ENCODE measurements at places on chromosomes 1 and 21.

DNA sequence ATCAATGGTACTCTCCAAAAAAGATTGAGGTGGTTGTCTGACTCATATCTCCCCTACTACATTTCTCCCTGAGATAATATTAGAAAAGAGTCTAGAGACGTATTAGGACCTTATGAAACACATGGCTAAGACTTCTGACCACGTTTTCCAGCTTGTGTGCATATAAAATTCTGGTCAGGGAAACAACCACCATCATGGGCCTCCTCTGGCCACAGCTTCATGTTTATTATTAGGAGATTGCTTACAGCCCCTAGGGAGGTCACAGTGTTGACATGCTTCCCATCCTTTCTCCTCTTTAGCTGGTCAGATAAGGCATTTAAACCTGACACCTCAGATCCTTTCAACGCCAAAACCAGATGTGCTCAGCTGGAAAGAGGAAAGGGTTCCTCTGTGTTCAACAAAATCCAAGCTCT lies 620.2 kb downstream of the PLPP3 start:
- DNase-seq: no peak

DNA sequence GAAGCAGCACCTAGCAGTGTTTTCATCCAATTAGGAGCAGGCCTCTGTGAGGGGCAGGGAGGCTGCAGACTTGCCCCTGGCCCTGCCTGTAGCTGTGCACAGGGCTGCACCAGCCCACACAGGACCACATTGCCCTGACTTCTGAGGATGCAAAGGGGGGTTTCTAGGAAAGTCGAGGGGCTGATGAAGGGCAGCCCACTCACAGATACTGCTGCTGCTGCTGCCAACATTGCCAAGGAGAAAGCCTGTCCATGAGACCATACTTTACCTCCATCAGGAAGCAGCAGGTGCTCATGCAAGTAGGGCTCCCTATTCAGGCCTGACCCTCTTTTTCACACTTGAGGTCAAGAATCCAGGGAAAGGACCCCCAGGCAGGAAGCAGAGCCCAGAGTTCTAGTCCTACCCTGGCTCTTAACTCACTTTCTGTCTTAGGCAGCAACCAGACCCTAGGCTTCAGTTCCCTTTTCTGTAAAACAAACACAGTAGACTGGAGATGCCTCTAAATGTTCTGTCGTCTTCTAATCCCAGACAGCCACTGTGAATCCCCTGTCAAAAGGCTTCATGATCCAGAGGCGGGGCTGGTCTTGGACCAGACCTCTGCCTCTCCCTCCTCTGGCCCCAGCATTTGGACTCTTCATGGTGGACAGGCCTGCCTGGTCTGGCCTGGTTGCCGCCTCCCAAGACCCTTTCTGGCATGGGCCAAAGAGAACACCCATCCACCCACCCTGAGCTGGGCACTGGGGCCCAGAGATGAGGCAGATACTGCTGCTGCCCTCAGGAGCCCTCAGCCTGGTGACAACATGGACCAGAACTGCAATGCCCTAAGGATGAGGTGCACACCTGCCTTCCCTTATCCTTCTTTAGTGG lies 120.2 kb downstream of the GLIS1 start:
- no peak for DNase-seq

DNA sequence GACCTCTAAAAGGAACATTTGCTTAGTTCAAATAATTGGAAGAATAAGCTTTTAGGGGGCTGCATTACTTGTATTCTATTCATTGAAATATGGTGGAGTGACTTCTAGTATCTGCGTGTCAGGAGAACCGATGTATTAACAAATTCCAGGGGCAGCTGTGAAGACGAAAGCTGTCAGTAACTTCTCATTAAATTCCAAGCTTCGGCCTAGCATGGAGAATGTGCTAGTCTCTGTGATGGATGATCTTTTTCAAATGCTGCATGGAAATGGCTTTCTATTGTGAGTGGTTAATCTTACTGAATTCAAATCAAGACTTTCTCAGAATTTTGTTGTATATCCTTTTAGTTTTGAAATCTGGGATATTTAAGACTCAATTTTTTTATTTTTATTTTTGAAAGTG lies 429.9 kb downstream of the ADGRL2 start:
- no peak for DNase-seq

GRCh38 chr1:184950906-184951305 lies 23.4 kb downstream of the NIBAN1 start:
- DNase-seq: no peak

GRCh38 chr21:18249672-18250071 lies 5.0 kb downstream of the CHODL start:
- no peak for DNase-seq

DNA sequence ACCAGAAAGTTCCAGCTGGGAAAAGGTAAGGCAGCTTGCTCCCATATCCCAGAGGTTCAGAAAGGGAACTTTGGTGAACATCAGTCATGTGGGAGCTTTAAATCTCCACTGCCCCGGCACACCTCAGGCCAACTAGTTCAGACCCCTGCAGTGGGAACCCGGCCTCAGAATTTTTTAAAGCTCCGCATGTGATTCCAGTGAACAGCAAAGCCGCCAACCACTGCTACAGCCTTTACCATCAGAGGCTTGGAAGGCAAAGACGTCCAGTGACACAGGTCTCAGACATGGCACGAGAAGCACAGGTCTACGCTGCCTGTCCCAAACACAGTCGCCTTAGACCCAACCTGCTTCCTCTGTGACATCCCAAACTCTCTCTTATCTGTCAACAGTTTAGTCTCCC lies 31.0 kb downstream of the SETD4 start:
- DNase-seq: no peak

- DNase-seq: no peak
These were observed 6.1 kb upstream of the RBP7 start for GRCh38 chr1:9990944-9991343.

- no peak for DNase-seq
These were observed 51.1 kb downstream of the SIM2 start for GRCh38 chr21:36749935-36750575.

GRCh38 chr1:1306070-1306660 lies 1.6 kb downstream of the ACAP3 start:
- DNase-seq: no peak

GRCh38 chr1:222404710-222405109 lies 143.2 kb downstream of the HHIPL2 start:
- no peak for DNase-seq

GRCh38 chr1:211731456-211732292 lies 56.3 kb upstream of the NEK2 start:
- no peak for DNase-seq

DNA sequence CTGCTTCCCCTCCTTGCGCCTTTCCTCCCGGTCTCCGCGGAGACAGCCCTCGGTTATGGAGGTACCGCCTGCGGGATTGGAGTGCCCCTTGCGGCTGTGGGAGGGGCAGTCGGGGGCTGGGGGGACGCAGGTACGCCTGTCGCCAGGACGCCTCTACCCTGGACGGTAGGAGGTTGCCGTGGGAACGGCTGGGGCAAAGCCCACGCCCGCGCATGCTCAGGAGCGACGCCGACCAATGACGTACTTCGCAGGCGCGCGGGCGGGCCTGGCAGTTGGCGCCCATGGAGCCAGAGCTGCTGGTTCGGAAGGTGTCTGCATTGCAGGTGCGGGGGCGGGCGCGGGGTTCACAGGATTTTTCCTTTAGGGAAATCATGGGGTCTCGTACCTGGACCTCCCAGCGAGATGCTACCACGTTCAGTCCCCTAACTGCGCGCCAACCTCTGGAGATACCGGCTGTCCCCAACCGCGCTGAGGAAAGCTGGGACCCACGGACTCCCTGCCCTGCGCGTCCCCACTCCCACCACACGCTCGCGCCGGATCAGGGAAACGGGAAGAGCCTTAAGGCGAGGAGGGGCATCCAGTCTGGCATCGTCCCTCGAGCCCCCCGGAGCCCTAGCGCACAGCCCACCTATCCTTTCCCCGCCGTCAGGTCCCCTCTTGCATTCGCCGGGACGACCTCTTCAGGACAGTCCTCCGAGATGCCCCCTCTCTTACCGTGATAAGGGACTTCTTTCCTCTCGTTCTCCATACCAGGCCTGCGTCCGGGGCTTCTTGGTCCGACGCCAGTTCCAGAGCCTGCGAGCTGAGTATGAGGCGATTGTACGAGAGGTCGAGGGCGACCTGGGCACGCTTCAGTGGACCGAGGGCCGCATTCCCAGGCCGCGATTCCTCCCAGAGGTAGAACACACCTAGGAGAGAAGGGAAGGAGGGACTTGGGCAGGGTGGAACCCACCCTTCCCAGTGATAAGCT lies at the start of gene IQCC:
Gene IQCC (plus strand): TSS at position 271 of the 970 bp plus-strand sequence. CDS start 11 bp downstream, at position 282.
- DNase-seq: peak; percentile 91

DNA sequence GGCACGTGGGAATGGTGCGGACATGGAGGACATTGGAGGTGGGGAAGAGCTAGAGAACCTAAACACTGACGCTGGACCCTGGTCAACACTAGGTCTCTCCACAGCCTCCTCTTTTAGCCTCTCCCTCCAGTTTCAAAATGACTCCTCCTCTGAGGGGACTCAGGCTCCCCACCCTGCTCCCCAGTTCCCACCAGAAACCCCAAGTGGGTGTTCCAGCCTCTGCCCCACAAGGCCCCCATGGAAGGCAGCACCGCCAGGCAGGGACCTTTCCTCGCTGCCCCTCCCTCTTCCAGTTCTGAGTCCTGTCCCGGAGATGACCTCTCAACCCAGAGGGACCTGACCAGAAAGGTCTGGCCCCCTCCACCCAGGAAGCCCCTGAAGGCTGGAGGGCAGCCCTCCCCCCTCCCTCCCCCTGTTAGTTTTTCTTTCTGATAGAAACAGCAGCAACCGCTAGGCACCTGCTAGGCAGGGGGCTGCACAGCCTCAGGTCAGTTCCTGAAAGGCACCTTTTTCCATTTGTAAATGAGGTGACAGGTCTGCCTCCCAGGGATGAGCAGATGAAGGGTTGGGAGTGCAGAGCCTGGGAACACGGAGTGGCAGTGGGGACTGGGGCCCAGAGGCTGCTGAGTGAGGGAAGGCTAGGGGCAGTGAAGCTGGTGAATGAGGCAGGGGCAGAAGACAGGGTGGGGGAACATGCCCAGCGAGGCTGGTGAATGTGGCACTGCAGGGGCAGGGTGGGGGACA lies 9.3 kb upstream of the ITGB2 start:
- no peak for DNase-seq

GRCh38 chr1:34188418-34188817 lies 11.7 kb downstream of the C1orf94 start:
- no peak for DNase-seq

DNA sequence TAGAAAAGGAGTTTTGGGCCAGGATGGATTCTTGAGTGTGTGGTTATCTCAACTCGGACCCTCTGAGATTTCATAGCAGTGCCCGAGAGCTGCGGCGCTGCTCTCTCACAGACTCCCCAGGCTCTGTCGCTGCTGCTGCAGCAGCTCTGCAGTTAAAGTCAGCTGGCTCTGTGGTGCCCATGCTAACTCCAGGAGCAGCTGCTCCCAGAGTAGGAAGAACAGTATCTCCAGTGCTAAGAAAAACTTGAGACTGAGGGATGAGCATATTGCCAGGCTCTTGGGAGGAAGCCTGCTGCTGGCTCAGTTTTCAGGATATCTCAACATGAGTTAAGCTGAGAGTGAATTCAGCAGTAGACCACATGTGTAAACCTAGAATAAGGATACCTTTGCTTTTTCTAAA lies 4.5 kb downstream of the LCE2D start:
- no peak for DNase-seq

- DNase-seq: no peak
These were observed 286.0 kb downstream of the PLA2G4A start for GRCh38 chr1:187114792-187115191.

DNA sequence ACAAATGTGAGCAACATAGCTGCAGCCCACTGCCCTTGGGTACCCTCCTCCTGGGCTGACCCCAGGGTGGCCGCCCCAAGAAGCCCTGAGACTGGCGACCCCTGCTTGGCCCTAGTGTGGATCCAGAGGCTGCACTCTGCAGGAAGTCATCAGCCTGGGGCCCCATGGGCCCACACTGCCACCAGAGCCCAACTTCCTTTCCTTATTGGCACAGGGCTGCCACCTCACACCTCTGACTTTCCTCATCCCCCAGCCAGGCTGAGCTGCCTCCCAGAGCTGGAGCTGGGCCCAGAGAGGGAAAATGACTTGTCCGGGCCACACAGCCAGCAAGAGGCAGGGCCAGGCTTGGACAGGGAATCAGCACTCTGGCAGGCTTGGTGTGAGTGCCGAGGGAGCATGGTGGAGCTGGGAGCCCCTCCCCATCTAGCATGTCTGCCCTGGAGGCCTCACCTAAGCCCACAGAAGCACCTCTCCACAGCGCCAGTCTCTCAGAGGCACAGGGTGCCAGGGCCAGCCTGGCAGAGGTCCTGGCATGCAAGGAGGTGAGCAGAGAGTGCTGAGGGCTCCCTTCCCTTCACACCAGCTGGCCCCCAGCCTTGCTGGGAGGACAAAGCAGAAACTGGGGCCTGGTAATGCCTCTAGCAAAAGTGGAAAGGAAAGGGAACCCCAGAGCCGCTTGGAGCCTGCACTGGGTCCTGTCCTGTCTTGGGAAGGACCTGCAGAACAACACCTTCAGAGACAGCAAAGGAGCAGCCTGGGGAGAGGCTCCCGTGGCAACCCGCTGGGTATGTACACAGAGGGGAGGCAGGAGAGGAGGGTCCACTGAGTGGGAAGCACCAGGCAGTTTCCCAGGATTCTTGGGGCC lies 3.2 kb downstream of the RAP1GAP start:
- DNase-seq: no peak

GRCh38 chr1:15290382-15290781 lies 43.4 kb downstream of the FHAD1 start:
- no peak for DNase-seq

DNA sequence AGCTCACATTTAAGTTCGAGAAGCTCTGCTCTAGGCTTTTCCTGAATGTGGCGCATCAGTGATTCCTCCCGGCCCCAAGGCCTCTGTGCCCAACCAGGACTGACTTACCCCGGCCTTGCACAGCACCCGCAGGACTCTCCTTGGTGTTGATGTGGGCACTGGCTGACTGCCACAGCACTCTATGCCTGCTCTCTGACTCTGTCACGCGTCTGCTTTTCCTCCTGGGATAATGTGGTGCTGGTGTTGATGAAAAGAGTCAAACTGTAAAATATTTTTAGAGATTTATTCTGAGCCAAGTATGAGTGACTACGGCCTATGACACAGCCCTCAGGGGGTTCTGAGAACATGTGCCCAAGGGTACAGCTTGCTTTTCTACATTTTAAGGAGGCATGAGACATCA lies 15.5 kb upstream of the SLC2A5 start:
- DNase-seq: no peak

DNA sequence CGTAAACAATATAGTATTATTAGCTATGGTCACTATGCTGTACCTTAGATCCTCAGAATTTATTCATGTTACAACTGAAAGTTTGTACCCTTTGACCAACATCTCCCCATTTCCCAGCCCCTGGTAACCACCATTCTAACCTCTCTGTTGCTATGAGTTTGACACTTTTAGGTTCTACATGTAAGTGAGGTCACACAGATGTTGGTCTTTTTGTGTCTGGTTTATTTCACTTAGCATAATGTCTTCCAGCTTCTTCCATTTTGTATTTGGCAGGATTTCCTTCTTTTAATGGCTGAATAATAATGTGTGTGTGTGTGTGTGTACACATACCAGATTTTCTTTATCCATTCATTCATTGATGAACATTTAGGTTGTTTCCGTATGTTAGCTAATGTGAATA lies 139.5 kb downstream of the FAF1 start:
- DNase-seq: no peak

GRCh38 chr1:48969971-48970370 lies 193.3 kb upstream of the BEND5 start:
- no peak for DNase-seq

GRCh38 chr1:39800471-39800835 lies 11.8 kb upstream of the BMP8B start:
- no peak for DNase-seq

All from colonic mucosa (tissue), 4 donors.